ENCODE measurements at places on chromosomes 5 and 9. TPM values are rescaled to one million over a fixed set of nuclear protein-coding genes. Genes with fewer than 3 reads are reported as not detected.

DNA sequence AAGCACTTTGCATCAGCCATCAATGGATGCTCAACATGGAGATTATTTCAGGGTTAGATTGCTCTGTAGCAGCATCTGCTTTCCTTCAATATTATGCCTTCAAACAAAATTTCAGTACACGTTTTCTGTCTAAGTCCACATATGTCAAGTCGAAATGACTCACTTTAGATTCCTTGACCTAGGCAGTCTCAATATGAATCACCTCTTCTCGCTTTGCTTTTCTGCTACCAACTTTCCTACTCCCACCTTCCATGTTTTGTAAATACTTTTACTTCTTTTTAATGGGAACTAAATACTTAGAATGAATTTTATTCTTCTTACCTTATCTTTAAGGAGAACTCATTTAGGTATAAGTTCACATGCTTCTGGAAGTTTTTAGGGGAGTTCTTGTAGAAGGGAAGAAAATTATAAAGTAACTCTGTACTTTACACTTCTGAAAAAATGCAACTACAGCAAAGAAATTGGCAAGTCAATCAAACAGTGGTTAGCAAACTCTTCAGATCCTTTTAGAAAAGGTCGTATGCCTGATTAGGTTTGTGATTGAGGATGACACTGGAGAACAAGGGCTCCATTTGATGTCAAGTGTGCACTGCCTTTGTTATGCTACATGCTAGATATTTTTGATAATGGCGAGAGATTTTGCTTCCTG is 478.5 kb upstream of the SMARCA2 start:
- no peak overlapping the region for H3K27ac ChIP-seq
- H3K36me3 ChIP-seq = no peaks in the 10 kb centered on the region
- no peak for DNase-seq
- H3K4me1 ChIP-seq = no peaks in the 10 kb centered on the region

- no peak overlapping the region for H3K4me3 ChIP-seq
- no peaks in the 10 kb centered on the region for H3K27me3 ChIP-seq
These were observed 1296.8 kb upstream of the NUDT12 start for GRCh38 chr5:104859437-104859836.

DNA sequence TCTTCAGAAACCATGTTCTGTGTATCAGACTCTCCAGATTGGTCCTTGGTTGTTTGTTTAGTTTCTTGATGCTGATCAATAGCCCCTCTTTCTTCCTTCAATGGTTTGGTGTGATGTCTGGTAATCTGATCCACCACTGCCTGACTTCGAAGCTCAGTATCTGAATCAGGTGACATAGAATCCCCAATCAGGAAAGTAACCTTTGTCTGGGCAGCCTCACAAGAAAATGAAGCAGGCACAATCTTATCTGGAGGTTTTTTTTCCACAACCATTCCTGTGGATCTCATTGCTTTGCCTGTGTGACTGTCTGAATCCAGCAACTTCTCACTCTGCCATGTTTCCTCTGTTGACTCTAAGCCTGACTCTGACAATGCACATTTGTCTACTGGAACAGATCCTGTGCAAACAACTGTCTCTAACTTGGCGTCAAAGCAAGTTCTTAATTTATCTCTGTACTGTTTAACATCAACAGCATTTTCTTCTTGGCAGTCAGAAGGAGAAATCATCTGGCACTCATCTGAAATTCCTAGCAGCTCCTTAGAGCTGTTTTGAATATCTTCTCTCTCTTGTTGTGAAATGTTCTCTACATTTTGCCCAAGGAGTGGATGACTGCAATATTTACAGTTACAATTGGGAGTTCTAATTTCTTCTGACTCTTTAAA is 37.1 kb upstream of the RAPGEF6 start:
- peaks cover 17% of the 10 kb centered on the region for H3K4me1 ChIP-seq
- peak; percentile 95 for DNase-seq
- no peak overlapping the region for H3K4me3 ChIP-seq
- peak overlapping the region; percentile 73 for H3K27ac ChIP-seq

DNA sequence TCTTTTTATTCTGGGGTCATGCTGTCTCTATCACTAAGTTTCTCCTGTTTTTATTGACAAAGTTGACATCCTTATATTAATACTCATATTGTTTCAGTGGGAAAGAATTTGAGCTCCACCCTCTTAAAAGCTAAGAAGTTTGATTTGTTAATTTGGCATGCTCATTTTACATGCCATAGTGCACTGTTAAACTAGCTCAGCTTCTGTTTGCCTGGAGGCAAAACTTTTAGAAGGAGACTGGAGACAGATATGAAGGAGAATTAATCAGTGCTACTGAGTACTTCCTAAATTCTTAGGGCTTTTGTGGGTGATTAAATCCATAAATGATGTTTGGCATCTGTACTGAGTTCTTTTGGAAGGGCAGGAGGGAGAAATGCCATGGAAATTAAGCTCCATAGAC is 138.9 kb downstream of the NTRK2 start:
- no peaks in the 10 kb centered on the region for H3K36me3 ChIP-seq
- H3K4me1 ChIP-seq = no peaks in the 10 kb centered on the region
- DNase-seq = no peak
- H3K4me3 ChIP-seq = no peak overlapping the region
- H3K27ac ChIP-seq = no peak overlapping the region

DNA sequence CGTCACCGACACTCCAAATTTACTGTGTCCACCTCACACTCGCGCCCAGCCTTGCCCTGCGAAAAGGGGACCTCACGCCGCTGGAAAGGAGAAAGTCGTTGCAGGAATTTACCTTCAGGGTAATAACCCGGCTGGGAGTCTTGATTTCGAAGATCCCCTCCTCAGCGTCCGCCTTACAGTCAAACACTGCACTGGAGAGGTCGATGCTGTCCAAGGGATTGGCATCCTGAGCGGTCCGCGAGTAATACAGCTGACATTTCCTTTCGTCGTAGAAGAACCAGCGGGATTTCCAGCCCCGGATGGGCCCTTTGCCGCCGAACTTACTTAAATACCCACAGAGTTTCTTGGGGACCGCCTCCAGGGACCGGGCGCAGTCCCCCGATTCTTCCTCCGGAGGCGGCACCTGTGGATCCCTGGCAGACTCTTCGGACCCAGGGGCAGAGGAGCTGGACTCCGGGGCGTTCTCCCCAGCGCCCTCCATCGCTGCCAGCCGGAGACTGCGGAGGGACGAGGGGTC is 330 bp downstream of the TBC1D2 start:
- no peaks in the 10 kb centered on the region for H3K27me3 ChIP-seq
- H3K27ac ChIP-seq = peak overlapping the region; percentile 92
- peaks cover 24% of the 10 kb centered on the region for H3K4me1 ChIP-seq
- H3K36me3 ChIP-seq = peaks cover 3% of the 10 kb centered on the region
- peak overlapping the region; percentile 74 for H3K4me3 ChIP-seq

GRCh38 chr5:39758426-39758825 is 333.6 kb upstream of the DAB2 start:
- peaks cover 6% of the 10 kb centered on the region for H3K4me1 ChIP-seq
- H3K36me3 ChIP-seq = no peaks in the 10 kb centered on the region
- DNase-seq = no peak
- no peak overlapping the region for H3K4me3 ChIP-seq
- H3K27ac ChIP-seq = no peak overlapping the region

- no peaks in the 10 kb centered on the region for H3K4me1 ChIP-seq
- H3K4me3 ChIP-seq = no peak overlapping the region
- no peaks in the 10 kb centered on the region for H3K27me3 ChIP-seq
- H3K36me3 ChIP-seq = no peaks in the 10 kb centered on the region
These were observed 205.9 kb downstream of the NSG2 start for GRCh38 chr5:174251305-174252000.

The TTC23L gene
- 0.33 TPM for total RNA-seq

GRCh38 chr9:109488351-109488750 is 9.8 kb downstream of the PTPN3 start:
- no peaks in the 10 kb centered on the region for H3K36me3 ChIP-seq
- H3K4me1 ChIP-seq = no peaks in the 10 kb centered on the region
- DNase-seq = no peak
- no peak overlapping the region for H3K4me3 ChIP-seq
- no peak overlapping the region for H3K27ac ChIP-seq

Measured in fibroblast of lung (primary cell).